ENCODE measurements at places on chromosomes 1 and 21.

- DNase-seq: no peak
Measured at GRCh38 chr1:237902960-237903743, 12.4 kb upstream of the ZP4 start.

DNA sequence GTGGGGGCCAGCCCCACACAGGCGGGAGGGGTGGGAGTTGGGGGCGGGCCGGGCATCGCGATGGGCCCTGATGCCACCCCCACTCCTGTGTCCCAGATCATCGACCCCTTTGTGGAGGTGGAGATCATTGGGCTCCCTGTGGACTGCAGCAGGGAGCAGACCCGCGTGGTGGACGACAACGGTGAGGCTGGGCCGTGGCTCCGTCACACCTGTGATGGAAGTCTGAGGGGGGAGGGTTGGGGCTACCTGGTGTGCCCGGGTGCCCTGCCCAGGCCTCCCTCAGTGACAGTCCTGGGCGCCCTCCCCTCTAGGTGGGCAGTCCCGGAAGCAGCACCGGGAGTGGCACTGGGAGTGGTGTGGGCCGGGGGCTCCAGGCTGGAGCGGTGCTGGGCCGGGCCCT is 22.6 kb downstream of the PLCH2 start:
- DNase-seq: no peak

DNA sequence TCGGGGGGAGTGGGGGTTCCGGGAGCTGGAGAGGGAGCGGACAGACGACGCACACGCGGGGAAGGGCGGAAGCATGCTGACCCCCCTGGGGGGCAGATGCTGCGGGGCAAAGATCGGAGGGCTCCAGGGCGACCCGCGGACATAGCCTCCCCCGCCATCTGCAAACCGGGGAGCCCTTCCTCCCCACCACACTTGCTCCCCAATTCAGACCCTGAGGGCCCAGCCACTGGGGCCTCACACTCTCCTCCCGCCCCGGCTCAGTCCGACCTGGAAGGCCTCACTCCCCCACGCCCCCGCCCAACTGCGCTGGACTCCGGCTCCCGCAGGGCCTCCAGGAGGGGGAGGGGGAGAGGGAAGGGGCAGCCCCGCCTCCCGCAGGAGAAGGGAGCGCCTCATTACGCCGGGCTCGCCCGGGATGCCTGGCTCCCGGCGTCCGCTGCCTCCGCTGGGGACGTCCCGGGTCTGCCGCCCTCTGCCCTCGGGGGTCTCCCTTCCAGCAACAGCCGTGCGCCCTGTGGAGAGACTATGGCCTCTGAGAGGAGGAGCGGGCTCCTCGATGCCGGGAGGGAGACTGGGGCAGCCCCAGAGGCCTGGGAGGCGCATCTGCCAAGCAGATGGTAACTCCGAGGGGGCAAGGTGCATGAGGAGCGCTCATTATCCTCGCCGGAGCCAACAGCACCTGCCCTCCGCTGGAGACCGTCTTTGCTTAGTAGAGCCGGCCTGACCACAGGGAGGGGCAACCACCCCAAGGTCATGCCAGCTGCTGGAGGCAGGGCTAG is 636 bp upstream of the CAMK2N1 start:
- no peak for DNase-seq

DNA sequence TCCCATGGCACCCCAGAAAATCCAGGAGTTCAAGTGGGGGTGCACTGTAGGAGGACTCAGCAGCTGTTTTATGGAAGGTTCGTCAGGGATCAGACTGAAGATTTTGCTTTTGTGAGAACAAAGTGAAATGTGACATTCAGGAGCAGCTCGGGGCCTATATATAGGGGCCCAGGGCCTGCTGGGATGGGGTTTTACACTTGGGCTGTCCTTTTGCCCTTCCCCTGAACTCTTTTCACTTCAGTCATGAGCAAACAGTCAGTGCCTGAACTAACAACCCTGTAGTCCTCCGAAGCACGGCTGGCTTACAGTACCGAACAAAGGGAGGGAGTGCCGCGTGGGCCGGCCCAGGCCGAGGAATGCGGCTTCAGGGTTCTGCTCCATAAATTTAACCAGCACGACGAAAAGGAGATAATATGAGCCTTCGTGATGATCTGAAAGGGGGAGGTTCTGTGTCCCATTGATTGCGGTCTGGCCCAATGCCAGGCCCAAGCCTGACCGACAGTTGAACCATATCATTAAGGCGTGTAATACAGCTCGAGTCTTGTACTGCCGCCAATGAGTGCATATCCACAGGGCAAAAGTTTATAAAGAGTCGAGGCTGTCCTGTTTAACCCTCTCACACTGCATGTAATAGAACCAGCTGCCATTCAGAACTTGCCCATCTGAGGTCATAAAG is 139.9 kb downstream of the DHRS3 start:
- no peak for DNase-seq

DNA sequence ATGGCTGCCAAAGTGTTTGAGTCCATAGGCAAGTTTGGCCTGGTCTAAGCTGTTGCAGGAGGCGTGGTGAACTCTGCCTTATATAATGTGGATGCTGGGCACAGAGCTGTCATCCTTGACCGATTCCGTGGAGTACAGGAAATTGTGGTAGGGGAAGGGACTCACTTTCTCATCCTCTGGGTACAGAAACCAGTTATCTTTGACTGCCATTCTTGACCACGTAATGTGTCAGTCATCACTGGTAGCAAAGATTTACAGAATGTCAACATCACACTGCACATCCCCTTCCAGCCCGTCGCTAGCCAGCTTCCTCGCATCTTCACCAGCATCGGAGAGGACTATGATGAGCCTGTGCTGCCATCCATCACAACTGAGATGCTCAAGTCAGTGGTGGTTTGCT is 215.8 kb upstream of the JUN start:
- no peak for DNase-seq

DNA sequence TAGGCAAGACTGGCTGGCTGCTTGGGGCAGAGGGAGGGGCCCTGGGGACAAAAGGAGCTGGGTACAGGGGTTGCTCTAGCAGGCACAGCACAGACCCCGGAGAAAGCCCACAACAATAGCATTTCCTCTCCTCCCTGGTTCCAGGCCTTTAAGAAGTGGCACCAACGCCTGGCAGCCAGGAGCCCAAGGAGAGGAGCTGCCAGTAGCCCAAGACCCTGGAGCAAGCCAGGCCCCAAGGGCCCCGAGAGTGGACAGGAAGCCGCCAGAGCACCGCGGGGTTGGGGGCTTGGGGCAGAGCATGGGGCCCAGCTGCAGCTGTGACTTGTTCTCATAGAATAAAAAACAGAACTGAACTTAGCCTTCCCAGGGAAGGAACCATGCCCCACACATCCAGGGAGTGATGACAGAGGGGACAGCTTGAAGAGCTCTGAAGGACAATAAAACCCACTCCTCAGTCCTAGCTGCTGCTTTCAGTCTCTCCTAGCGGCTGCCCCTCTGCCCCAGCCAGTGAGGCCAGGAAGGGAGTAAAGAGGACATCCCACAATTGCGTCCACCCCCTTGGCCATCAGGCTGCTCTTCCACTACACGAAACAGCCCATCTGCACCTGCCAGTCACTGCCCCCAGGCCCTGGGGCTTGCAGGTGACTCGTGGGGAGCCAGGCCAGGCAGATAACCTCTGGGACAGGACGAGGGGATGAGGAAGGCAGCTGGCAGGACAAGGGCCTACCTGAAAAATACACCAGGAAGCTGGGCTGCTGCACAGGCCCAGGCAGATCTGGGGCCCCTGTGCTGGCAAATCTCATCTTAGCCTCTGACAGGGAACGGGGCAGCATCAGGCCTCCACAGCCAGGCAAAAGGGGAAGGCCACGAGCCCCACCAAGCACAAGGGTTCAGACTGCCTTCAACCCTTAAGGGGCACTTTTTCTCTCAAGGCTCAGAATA is 16.4 kb downstream of the MTHFR start:
- DNase-seq: no peak

- DNase-seq: no peak
Measured at GRCh38 chr1:85109475-85109874, 61.2 kb upstream of the MCOLN3 start.

DNA sequence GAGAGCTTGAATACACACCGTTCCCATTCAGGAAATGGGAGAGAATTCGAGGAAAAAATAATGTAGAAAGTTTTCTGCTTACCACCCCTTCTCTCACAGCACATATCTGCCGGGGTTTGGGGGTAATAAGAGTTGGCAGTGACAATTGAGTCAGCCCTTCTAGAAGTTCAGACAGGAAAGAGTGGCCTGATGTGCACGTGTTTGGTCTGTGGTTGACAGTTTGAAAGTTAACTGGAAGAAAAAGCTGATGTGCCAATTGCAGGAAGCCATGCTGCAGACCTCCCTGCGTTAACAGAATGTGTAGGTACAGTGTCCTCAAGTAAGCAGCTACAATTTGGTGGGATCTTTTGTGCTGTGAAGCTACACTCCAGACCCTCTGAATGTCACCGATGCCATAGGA is 50.9 kb downstream of the DHX9 start:
- DNase-seq: no peak

DNA sequence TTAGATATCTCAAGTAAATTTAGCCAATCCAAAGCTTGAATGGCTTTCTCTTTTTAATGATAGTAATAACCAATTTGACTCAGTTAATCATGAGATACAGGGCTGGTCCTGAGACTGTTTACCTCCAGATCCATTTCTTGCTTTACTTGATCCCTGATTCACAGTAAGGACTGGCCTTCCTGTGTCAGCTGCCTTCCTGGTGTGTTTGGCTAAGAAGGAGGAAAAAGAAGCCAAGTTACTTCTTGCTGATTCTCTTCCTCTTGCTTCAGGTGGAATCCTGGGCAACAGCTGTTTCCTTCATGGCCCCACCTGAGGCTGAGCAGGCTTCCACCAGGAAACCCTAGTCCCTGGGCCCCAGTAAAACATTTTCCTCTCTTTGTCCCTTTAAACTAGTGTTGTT is 14.6 kb upstream of the RC3H1 start:
- no peak for DNase-seq

DNA sequence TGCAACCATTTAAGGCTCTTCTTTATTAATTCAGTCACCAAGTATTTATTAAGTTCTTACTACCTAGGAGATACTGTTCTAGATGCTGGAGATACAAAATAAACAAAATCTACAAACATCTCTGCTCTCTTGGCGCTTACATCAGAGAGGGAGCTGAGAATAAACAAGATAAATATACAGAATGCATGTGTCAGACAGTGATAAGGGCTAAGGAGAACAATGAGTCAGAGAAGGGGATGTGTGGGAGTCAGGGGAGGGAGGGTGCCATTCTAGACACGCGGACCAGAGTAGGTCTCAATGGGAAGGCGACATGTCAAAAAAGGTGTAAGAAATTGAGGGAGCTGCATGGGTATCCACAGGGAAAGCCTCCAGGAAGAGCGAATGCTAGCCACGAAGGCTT is 393.2 kb downstream of the RWDD3 start:
- no peak for DNase-seq

DNA sequence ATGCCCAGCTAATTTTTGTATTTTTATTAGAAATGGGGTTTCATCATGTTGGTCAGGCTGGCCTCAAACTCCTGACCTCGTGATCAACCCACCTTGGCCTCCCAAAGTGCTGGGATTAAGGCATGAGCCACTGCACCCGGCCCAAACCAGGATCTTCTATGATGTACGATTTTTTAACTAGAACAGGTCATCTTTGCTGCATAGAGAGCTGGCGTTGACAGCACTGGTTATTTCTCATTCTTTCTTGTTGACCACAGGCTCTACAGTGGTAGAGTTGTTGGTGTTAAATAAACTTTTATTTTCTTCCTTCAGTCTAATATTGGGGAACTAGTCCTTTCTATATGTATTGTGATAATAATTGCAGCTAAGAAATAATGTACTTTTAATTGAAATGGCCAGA is 3.8 kb upstream of the MAB21L3 start:
- no peak for DNase-seq

GRCh38 chr1:39907528-39908453 is 6.1 kb upstream of the MYCL start:
- no peak for DNase-seq

DNA sequence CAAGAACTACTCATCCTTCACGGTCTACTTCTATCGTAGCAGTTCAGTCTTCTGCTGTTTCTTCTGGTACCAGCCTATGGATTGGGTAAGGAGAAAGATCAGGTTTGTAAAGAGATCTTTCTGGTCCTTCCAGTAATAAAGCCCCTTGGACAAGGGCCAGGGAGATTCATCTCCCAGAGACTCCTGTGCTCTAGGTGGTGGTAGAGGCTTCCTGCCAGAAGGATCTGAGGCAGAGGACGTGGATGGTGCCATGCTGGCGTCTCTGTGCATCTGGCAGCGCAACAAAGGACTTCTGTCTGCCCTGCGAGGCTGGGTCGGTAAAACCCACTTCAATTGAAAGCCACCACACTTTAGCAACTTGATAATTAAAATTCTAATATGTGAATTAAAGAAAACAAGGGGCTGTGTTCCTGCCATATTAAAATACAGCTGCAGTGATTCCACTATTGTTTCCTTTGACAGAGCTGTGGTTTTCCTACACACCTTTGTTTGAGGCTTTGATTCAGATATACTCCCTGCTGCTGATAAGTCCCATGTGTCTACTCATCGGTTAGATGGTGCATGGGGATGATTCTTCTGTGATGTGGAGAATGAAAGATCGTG is 73.6 kb downstream of the ROR1 start:
- DNase-seq: no peak

GRCh38 chr1:165365341-165365740 is 8.8 kb upstream of the LMX1A start:
- DNase-seq: no peak

GRCh38 chr1:147417024-147417423 is 124.3 kb upstream of the BCL9 start:
- no peak for DNase-seq

DNA sequence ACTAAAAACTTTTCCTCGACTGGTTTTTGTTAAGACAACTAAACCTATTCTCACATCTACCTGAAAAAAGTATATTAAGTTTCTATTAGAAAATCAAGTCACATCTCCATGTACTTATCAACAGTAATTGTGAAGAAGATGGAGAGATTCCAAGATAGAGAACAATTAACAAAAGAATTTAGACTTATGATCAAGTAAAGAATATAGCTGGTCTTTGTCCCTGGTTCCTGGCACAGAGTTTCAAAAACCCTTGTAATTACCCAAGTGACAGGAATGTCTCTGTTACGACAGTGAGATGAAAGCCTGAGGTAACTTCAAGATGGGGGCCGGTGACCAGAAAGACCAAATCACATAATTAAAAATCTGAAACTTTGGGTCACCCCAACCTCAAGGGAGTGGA is 91.6 kb downstream of the ASH1L start:
- no peak for DNase-seq

GRCh38 chr21:34890724-34891612 is 158.1 kb downstream of the RUNX1 start:
- DNase-seq: no peak

- no peak for DNase-seq
Measured at GRCh38 chr1:241828463-241829021, 19.5 kb upstream of the EXO1 start.

DNA sequence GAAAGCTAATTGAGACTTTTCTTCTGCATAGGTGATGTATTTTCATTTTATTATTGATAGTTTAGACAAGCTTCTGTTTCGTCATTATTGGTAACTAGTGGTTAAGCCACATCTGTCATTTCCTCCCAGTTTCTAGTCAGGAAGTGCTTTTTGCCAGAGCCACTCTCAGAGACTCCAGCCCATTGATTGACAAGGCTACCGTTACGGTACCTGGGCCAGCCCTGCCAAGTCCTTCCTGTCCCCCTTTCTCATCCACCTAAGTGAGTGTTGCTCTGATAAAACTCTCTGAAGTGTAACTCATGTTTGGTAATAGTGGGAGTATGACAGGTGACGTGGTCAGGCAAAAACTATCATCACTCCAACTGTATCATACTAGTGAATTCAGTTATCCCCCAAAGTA is 29.6 kb upstream of the AGL start:
- no peak for DNase-seq

GRCh38 chr1:194469282-194469681 is 1282.9 kb upstream of the B3GALT2 start:
- DNase-seq: no peak

GRCh38 chr21:31566064-31566463 is 93.4 kb upstream of the SOD1 start:
- DNase-seq: no peak

- no peak for DNase-seq
Measured at GRCh38 chr1:195466639-195467038, 1141.6 kb downstream of the KCNT2 start.

Measured in stimulated activated CD8-positive, alpha-beta memory T cell treated with anti-CD3 and anti-CD28 coated beads, Interleukin-15, amount 100 ng/mL, for 24 hours (primary cell).